ENCODE measurements at places on chromosomes 7 and 10.

- no peak for DNase-seq
These were observed 95.3 kb upstream of the GNAI1 start for GRCh38 chr7:80039251-80039884.

DNA sequence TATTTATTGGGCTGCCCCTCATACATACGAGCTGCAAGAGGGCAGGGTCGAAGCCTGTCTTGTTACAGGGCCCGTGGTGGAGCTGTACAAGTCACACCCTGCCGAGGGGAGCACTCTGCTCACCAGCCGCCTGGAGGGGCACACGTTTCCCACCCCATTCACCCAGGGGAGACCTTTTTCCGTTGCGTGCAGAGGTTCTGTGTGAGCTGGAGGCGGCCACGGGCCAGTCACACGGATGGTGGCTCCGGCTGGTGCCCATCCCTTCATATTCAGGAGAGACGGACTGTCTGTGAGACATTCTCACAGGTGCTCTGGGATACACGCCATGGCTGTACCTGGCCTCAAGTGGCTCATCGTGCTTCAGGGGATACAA is 47.9 kb upstream of the FAM20C start:
- no peak for DNase-seq

GRCh38 chr7:47658886-47659635 is 77.2 kb upstream of the TNS3 start:
- DNase-seq, result no peak

DNA sequence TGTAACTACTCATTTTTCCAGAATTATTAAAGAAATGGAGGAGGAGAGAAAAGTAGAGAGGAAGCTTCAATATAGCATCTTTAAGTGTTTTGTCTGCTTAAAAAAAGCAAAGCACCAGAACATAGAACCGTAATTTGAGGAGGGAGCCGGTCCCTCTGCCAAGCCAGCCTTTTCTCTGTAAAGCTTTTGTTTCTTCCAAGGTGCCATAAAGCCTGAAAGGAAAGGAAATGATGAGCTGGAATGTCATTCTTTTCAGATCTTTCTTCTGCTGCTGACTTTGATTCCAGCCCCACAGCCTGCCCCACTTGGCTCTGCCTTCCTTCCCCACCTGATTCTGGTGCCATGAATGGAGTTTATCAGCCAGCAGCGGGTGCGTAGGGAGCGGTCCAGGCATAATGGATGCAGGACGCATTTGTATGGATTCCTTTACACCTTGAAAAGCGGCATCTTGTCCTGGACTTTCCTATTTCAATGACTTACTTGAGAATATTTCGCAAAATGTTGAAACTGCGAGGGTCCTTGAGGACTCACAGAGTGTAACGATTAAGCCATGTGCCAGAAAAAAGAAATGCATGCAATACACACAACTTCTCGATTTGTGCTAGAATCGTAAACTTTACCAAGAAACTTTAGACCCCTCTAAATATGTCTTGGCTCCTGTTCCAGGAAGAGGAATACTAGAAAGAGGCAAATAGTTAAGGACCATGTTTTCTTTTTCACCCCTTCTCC is 569.5 kb upstream of the MGMT start:
- no peak for DNase-seq

- no peak for DNase-seq
These were observed 21.6 kb downstream of the HIP1 start for GRCh38 chr7:75716992-75717626.

- DNase-seq, result no peak
These were observed 227.2 kb upstream of the GRB10 start for GRCh38 chr7:51009716-51010496.

DNA sequence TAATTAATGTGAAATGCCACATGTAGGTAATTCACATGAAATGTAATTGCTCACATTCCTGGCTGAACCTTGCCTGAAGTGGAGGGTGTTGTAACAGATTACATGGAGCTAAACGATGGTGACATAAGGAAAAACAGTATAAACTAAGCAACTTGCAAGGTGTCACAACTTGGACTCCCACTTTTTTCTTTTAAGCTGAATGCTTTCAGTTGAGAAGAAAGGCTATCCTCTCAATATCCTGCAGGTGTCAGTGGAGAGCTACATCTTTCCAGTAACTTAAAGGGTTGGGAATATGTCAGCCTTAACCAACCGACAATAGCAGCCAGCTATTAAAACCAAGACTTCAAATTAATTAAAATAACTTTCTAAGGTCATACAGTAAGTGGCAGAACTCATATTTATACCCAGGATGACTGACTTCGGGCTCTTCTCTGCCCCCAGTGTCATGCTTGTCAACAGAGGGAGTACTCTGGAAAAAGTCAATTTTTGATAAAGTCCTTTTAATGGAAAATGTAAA is 33.7 kb downstream of the NRBF2 start:
- no peak for DNase-seq

DNA sequence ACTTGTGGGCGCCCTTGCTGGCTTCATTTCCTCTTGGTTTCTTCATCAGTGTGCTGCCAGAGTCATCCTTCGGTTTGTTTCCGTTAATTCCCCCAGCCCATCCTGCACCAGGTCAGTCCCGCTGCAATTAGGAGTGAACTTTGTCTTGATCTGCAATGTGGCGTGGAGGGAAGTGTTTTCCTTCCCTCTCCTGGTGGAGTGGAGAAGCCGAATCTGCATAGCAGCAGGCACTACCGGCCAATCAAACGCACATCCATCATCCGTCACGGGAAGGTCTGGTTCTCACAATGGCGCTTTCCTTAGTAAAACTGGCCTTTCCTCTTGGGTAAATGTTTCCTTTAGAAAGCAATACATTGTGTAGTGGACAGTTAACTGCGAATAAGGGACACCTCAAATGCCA is 337.5 kb downstream of the CXCL12 start:
- no peak for DNase-seq

GRCh38 chr10:110448682-110449418 is 48.9 kb upstream of the DUSP5 start:
- peak; percentile 12 for DNase-seq

GRCh38 chr10:125096371-125096770 is 64.0 kb downstream of the CTBP2 start:
- no peak for DNase-seq

DNA sequence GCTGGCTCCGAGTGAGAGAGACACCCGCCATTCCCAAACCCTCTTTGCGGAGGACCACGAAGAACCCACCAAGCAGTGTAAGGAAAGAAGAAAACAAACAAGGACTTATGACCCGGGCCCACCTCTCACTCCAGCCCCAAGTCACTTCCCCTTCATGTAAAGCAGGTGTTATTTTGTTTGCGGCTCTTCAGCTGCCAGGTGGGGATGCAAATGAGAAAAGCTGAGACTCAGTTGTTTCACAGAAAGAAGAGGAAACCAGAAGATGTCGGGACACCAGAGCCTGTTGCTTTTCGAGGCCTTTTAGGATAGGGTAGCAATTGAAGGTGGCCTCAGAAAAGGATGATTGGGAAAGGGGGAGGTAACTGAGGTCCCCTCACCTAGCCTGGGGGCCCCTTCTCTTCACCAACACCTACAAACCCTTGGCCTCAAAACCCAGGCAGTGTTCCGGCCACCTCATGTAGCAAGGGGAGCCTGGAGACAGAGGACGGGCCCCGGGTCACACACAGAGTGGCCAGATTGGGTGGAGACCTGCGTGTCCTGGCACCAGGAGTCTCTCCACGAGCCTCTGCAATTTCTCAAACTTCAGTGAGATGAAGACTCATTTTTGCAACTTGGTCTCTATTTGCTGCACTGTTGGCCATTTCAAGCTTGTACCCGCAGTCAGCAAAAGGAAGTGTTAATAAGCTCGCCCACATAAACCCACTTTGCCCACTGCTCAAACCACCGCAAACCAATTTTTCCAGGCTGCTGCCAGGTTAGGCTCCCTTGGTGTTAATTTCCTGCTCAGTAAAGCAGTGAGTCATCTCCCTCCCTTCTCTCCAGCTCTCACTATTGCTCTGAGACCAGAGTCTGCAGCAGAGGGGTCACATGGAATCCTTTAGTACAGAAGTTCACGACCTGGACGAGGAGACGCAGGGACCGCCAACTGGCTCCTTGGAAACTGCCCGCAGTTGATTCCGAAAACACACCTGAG is 45.5 kb downstream of the AOC1 start:
- DNase-seq, result peak; percentile 51

DNA sequence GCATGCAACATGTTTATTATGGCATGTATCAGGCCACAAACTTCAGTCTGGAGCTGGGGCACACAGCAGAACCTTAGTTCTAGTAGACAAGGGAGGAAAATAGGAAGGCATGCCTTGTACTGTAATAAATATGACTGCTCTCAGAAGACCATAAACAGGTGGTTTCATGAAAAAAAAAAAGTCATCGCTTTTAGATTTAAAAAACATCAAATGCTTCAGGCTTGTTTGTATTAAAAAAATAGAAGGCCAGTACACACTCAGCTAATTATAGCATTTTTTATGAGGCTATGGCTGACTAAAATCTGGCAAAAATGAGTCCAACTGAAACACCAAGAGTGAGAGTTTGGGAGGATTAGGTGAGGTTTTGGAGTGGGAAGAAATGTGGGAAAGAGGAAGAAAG is 204.1 kb downstream of the JAZF1 start:
- DNase-seq, result no peak

DNA sequence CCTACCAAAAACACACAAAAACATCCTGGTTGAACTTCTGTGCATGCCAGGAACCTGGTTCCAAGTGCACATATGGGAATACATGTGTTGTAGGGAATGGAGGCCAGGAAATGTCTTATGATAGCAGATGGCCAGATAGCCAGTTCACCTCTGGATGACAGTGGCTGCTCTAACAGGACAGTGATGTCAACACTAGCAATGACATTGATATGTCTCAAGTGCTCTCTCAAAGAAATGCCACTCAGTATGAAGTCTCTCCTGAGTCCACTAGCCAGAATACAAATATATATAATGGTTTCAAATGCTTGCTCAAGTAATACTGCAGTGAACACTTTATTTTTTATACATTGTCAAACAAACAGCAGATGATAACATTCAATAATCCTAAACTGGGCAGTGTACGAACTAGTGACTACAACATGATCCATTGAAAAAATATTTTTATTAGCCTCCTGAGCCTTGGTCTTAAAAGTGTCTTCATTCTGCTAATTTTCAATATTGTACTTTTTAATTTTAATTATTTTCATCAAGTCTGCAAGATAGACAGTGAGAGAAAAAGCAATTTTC is 26.0 kb upstream of the PCDH15 start:
- no peak for DNase-seq

GRCh38 chr10:80133206-80133605 is 676 bp downstream of the PLAC9 start:
- no peak for DNase-seq

DNA sequence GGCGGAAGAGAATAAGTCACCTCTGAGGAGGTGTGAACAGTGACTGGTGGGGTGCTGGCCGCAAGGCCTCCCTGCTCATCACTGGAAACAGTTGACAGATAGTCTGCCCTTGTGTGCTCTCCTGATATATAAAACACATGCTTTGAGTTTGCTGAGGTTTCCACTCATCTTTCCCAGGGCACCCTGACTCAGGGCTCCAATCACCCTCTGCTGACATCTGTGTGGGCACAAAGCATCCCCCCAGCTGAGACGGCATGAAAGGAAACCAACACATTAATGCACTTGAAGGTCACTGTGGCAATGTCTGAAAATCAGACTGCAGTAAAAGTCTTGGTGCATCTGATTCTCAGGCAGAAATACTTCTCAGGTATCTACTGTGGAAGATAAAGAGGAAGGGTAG is 49.8 kb downstream of the EPDR1 start:
- DNase-seq, result no peak

DNA sequence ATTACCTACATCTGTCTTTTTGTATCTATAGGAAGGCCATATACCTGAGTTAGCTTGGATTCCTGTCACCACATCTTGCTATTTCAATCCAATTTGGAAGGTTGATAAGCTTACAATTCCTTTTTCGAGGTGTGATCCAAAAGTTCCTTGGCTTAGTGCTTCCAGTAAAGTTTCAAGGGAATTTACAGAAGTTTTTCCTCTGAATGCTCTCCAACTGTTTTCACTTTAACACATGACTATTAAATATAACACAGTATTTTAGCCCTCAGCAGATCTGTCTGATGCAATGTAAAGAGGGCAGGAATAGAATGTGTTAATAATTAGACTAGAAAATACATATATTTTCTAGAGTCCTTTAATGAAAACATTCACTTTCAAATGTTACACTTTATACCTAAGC is 171.4 kb downstream of the DKK1 start:
- DNase-seq, result no peak

- DNase-seq, result no peak
These were observed 730.8 kb downstream of the SUGCT start for GRCh38 chr7:40865441-40866233.

GRCh38 chr7:44275146-44275545 is 50.2 kb downstream of the CAMK2B start:
- DNase-seq, result no peak

DNA sequence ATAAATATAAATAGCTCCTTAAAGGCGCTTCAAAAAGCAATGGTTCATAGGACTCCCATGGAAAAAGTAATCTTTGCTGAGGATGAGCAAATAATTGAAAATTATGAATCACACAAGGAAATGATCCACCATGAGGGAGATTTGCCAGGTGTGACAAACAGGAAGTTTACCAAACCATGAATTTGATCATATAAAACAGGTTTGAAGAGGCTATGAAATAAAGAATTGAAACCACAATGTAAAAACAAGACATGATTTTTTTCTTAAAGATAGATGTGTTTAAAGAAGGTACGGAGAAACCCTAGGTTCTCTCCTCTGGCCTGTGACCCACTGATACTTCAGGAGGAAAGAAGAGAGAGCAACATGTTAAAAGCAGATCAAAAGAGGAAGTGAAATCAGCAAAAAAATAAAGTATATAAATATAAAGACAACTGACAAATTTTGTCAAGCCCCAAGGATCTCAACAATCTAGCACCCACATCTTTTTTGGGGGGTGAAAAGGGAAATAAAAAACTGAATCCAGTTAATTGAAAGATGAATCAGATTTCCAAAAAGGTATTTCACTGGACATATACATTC is 111.3 kb upstream of the ASAH2 start:
- DNase-seq, result no peak

- no peak for DNase-seq
These were observed 29.3 kb upstream of the KMT2E start for GRCh38 chr7:104984585-104985258.

- no peak for DNase-seq
These were observed 64.3 kb upstream of the ZNF438 start for GRCh38 chr10:31095677-31096560.

GRCh38 chr7:27064661-27065060 is 31.1 kb downstream of the HOXA1 start:
- DNase-seq, result no peak

DNA sequence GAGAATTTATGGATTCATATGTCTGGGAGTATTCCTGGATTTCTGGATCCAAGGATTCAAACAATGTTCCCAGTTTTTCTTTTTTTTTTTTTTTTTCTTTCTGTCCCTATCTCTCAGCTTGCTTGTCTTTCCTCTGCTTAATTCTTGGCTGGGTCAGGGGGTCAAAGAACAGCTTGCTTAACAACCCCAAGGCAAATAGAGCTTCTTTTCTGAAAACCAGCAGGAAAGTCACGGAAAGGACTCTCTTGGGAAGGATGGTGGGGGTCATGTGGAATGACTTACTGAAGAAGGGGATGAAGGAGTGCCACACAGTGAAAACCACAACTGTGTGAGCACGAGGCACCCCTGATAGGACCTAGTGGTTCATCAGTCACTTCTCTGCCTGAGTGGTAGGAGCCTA is 36.1 kb downstream of the GRK5 start:
- no peak for DNase-seq

GRCh38 chr7:1769286-1770200 is 99.5 kb downstream of the ELFN1 start:
- DNase-seq, result no peak
